Endothelial cell of coronary artery (primary cell): ENCODE measurements at places on chromosomes 2 and 18. TPM values are rescaled to one million over a fixed set of nuclear protein-coding genes. Genes with fewer than 3 reads are reported as not detected.

Gene NR4A2
- total RNA-seq, result under 0.01 and 0.09 TPM in 2 replicates

Gene DUSP19
- 1.6 and 3.3 TPM in 2 replicates for total RNA-seq

Gene UBR3
- 25.6 and 34.9 TPM in 2 replicates for total RNA-seq

Gene RAD51AP2
- total RNA-seq, result not detected in 2 replicates

Gene ABCA12
- under 0.01 TPM in 1 of 2 replicates, not detected in the other for total RNA-seq
